ENCODE measurements at places on chromosomes 4 and X.

DNA sequence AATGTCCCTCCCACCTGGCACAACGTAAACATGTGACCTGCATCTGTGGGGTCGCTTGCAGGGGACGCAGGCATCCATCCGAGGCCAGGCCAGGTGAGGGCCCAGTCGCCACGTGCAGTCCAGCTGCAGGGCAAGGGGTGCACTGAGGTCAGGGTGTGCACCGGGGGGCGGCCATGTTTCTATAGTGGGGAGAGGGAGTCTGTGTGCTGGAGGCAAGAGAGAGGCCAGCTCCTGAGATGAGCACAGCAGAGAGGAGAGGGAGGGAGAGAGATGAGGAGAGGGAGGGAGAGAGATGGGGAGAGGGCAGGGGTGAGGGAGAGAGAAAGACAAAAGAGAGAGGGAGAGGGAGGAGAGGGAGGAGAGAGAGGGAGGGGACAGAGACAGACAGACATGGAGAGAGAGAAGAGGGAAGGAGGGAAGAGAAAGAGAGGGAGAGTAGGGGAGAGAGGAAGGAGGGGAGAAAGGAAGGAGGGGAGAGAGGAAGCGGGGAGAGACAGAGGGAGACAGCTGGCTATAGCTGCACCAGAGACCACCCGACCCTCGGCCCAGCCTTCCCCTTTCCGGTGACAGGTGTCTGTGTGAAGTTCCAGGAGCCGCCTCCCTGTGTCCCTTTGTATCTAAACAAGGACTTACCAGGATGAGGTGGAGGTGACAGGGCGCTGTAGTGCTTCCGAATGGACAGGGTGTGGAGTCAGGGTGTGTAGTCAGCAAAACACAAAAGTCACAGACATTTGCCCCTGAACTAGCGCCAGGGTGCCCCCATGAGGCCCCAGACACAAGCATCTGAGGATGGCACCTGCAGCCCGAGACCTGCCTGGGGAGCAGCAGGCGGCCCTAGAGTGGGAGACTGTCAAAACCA is 68.7 kb downstream of the ADRA2C start:
- DNase-seq: no peak

DNA sequence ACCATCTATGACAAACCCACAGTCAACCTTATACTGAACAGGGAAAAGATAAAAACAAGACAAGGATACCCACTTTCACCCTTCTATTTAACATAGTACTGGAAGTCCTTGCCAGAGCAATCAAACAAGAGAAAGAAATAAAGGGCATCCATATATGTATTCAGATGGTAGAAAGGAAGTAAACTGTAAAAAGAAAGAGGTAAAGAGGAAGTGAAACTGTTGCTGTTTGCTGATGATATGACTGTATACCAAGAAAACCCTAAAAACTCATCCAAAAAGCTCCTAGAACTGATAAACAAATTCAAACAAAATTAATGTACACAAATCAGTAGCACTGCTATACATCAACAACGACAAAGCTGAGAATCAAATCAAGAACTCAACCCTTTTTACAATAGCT is 538.7 kb upstream of the PABPC4L start:
- DNase-seq: no peak

- DNase-seq: no peak
Observed at GRCh38 chrX:8879750-8880149, 78.6 kb upstream of the FAM9A start.

DNA sequence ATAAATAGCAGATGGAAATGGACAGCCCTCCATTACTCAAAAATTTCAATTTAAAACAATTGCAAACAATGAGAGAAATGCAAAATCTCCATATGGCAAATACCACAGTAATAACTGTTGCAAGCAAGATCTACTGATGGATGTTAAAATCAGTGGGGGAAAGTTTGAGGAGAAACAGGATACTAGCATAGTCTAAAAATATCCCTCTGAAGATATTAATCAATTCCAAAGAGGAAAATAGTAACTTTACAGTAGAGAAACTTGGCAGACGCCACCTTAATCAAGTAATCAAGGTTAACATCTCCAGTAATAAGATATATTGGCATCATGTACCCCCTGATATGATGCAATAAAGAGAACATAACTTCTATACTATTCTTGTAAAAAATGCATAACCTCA is 344.8 kb downstream of the ZNF674 start:
- no peak for DNase-seq

DNA sequence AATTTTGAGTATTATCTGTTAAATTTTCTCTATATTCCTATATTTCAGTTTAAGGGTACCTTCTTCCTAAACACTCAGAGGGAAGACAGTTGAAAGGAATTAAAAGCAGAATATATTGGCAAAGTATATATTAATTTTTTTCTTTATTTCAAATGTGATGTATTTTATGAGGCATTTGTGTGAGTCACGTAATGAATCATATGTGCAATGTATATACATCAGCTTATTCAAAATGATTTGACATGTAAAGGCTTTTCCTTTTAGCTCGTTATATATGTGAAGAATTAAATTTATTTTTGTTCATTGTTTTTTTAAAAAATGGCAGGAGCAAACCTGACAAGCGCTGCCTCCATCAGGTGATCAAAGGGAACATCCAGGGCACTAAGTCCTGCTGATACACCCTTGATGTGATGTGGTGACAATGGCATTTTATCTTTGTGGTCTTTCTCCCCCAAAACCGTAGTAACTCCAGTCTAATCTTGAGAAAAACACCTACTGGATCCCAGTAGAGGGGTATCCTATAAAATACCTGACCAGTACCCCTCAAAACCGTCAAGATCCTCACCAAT is 8.9 kb downstream of the WWC2 start:
- no peak for DNase-seq

DNA sequence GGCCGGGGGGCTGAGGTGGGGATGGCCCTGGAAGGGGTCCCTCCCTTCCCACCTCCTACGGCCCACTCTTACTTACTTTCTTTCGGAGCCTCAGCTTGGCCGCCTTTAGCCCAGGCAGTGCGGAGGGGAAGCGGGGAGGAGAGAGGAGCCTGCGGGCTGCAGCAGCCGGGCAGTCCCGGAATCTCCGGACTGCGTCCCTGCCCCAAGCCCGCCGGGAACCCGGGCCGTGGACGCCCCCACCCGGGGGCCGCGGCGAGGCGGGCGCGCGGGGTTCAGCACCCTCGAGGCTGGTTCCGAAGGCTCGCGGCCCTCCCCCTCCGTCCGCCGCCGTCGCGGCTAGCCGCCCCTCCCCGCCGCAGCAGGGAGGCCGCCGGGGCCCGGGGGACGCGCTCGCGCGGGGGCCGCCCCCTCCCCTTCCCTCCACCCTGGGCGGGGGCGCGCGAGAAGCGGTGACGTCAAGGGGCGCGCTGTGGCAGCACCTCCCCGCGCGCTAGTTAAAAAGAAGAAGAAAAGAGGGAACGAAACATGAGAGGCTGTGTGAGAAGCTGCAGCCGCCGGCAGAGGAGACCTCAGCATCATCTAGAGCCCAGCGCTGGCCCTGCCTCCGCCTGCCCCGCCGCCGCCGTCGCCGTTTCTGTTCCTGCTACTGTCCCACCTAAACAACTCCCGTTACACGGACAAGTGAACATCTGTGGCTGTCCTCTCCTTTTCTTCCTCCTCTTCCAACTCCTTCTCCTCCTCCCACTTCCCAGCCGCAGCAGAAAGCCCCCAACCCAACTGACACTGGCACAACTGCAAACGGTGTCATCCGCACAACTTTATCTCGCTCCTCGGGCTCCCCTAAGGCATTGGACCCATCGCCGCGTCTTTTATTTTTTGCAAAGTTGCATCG is at the start of gene HHIP:
TSS of gene HHIP (plus strand) at position 526 of the 892 bp plus-strand sequence. CDS start 520 bp downstream, outside the sequence.
- DNase-seq: no peak

DNA sequence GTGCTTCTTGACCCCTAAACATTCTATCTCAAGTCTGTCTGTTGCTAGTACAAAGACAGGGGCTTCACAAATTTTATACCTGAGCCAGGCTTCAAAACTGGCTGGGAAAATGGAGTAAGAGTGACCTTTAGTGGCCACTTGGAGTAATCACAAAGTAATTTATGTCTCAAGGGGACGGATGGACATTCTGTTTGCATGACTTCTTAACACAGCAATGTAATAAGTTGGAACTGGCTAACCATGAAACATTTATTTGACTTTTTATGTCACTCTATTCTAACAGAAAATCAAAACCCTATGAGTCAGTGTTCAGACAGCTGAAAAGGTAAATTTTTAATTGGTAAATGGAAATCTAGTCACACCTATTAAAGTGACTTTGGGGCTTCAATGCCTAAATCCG is 600.6 kb downstream of the ANKRD50 start:
- no peak for DNase-seq

DNA sequence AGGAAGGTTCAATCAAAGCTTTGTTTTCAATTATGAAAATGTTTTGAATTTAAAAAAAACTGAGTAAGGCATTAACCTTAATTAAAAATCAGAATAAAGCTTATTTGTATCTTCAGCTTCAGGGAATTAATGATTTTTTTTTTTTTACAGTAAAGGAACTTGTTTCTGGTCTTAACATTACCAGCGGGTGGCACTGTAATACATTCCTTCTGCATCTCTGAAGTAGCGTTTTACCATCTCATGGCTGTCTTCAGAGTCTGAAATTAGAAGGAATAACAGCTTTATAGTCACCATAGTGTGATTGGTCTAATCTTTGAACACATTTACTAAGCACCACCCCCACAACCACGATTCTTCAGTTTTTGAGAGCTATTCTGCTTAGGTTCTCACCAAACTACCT is 102.6 kb downstream of the IL1RAPL2 start:
- DNase-seq: no peak

DNA sequence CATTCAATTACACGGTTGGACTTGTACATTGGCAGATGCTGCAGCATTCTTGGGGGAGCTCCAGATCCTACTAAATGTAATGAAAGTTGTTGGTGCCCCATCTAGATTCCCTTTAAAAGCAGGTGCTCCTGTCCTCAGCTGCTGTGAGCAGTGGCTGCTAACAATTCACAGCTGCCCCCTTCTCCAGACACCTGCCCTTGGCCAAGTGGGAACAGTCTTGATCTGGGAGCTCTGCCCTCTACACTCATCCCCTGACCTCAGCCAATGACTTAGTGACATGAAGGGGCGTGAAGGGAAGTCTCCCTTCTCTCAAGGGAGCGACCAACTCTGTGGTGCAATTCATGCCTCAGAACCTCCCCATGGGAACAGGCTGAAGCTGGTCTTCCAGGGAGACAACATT is 125.7 kb downstream of the EIF4E start:
- DNase-seq: no peak
